ENCODE measurements at places on chromosomes 3 and 15.

DNA sequence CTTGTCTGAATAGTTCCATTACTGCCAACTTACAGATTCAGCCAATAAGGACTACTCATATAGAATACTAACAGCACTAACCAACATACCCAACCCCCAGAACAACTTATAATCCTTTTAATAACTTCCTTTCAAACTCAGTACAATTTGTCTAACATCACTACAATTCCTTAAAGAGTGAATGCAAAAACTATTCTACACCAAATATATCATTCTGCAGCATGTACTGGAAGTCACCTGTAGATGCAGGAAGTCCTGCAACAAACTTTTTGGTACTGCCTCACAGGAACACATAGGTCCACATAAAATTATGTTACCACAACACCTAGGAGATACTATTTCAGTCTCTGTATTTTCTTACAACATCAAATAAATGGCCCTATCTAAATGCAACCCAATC is 2.1 kb downstream of the CCNL1 start:
- DNase-seq: no peak

GRCh38 chr3:146895026-146895749 is 290.0 kb upstream of the PLSCR5 start:
- peak; percentile 75 for DNase-seq

DNA sequence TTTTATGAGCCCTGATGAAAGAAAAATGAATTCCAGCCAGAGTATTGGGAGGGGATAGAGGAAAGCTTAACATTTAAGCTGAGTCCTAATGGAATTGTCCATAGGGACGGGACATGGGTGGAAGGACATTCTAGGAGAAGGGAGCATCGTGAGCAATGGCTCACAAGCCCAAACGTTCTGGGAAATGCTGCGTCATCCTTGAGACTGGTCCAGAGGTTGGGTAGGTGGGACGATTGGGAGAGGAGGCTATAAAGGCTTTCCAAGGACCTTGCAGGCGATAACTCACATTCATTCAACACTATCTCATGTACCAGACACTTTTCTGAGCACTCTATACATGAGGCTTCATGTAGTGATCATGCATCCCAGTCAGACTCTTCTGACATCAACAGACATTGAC is 237.5 kb downstream of the THSD4 start:
- no peak for DNase-seq

DNA sequence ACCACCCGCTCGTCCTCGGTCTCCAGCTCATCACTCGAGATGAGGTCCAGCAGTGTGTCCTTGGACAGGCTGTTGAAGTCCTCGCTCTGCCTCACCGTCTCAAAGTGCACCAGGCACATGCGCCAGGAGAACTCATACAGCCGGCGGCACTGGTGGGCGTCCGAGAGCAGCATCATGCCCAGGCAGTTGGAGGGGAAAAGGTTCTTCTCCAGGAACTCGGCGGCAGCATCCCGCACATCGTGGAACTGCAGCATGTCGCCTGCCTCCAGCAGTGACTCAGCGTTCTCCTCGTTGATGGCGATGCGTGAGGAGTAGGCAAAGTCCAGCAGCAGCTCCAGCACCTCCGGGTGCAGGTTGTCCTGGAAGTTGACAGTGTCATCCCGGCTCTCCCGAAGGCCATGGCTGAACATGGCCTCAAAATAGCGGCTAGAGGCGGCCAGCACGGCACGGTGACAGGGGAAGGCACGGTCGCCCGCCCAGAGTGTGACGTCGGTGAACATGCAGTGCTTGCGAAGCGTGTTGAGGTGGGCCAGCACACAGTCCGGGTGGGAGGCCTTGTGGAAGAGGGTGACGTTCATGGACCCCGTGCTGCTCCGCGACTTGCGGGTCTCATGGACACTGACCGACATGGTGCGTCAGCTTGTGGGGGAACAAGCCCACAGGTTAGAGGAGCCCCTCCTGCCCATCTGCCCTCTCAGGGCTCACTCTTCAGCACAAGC is 25.4 kb downstream of the KLHL25 start:
- no peak for DNase-seq

DNA sequence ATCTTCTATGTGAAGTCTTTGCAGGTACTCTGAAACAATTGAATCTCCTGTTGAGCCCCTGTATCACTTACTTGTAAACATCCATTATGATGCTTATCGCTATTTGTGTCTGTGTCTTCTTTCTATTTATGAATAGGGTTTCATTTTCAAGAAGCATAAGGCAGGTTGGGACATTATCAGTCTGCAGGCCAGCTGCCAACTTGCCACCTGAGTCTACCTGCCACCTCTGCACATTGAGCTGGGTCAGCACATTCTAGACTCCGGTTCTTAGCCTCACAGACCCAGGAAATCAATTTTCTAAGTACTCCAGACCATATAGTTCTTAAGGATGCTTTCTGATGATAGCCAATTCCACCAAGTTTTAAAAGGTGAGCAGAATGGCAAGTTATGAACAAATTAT is 105.7 kb upstream of the MCTP2 start:
- DNase-seq: no peak

- DNase-seq: no peak
These were observed 21.1 kb upstream of the MINDY4B start for GRCh38 chr3:150926328-150926727.

DNA sequence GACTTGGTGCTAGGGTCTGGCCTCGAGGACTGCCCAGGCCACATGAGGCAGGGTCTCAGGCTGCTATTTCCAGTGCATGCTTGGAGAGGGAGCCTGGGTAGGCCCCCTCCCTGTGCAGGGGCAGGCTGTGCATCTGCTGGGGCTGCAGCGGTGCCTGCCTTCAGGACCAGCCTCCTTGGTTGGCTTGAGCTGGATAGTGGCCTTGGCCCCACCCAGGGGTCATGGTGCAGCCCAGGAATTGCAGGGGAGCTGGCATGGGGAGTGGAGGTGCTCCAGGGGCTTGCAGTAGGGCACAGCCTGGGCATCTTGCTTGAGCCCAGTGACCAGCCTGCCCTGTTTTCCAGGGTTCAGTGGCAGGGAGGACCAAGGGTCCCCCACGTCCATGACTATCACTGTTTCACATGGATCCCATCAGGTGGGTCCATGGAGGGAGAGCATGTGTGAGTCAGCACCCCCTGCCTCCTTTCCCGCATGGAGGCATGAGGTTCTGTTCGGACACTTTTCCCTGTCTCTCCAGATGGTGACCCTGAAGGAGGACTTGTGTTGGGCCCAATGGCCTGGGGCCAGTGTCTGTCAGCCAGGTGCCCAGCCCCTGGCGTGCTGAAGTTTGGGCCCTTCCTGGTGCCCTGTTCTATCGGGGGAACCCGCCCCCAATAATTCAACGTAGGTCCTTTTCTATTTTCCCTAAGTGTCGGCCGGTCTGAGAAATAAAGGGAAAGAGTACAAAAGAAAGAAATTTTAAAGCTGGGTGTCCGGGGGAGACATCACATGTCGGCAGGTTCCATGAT is 218.6 kb downstream of the SNRPN start:
- no peak for DNase-seq

DNA sequence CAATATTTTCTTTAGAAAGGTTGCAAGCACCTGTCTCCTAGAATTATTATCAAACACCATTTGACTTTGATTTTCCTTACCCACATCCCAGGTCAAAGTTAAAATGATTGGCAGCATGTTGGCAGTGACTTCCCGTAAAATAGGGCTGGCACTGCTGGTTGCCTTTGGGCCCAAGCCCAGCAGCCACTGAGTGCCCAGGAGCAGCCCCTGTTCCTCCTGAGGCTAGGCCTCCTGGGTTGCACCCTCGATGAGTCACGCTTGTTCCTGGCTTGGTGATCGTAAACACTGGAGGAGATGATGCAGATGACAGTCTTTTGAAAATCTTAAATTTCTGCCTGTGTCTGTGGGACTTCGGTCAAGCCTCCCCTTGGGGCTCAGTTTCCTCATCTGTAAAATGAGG is 290.0 kb downstream of the TLE3 start:
- no peak for DNase-seq

DNA sequence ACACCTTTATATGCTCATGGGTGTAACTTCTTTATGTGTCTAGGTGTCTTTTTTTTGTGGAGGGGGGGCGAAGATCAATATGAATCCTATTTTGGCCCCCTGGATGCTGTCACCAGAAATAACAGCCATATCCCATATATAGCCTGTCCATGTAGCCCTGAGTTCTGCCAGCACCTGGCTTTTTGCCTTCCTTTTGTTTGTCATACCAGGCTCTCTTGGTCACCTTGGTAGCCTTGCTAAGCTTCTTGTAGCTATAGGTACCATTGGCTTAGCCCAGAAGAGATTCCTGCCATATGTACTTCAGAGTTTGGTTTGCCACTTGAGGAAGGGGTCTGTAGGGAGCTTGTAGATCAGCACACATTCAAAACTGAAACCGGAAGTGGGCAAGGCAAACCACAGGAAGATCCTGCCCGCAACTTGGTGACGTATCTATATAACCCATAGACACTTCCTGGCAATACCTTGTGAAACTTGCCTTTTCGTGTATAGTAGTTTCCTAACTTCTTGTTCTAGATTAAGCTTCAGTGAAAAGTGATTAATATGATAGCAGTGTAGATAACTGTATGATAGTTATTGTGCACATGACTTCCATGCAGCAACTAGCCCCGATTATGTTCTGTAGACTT is 11.9 kb downstream of the RASA2 start:
- no peak for DNase-seq

- DNase-seq: no peak
These were observed 15.0 kb upstream of the SPTBN5 start for GRCh38 chr15:41908736-41909461.

GRCh38 chr3:30778933-30779332 is 115.5 kb downstream of the GADL1 start:
- no peak for DNase-seq

DNA sequence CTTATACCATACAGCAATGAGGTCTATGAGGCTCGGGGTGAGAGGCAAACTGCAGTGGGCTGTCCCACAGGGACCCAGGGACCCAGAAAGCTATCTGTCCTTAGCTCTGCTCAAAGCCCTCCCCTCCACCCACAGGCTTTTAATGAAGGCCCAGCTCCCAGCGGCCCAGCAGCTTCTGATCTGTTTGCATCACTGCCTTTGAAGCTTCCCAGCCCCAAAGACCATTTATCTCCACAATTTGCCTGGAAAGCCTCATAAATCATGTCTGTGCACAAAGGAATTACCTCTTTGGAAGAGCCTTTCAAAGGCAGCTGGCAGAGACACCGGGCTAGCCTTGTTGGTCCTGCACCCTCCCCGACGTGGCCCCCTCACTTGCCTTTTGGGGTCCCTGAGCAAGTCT is 123.9 kb downstream of the RAB11A start:
- no peak for DNase-seq

- no peak for DNase-seq
These were observed 452 bp downstream of the TMEM158 start for GRCh38 chr3:45225465-45226205.

- no peak for DNase-seq
These were observed 12.6 kb downstream of the IFT57 start for GRCh38 chr3:108209579-108209978.

DNA sequence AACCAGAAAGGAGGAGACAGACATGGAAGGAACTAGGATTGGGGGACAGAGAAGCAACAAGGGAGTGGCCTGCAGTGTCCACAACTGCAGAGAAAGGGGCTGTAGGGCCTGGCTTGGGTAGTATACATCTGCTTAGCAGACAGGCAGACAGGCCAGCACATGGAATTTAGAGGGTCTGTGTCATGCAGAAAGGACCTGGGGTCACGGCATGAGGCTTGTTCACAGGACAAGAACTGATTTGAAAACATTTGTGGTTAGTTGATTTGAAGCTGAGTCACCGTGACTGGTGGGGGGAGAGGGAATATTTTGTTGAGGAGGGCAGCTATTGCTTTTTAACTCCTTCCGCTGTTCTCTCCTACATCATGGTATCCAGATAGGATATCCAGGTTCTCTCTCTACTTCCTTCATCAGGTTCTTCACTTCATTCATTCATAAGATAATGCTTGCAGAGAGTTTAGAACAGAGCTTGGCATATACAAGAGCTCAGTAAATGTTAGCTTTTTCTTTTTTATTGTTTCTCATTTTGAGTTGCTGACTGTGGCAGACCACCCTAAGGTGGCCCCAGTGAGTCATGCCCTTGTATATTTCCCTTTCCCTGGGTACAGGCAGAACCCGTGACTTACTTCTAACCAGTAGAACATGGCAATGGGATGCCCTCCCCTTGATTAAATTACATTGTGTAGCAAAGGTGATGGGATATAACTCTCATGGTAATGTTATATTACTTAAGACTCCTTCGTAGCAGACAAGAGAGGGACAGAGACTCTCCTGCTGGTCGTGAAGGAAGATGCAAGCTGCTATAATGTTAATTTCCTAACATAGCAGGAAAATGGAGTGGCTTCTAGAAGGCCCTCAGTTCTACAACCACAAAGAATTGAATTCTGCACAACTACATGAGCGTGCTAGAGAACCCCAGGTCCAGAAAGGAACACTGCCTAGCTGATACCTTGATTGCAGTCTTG is 95.0 kb upstream of the NMNAT3 start:
- peak; percentile 89 for DNase-seq

- no peak for DNase-seq
These were observed 71.2 kb downstream of the TIGIT start for GRCh38 chr3:114364806-114365654.

- DNase-seq: no peak
These were observed 287.1 kb upstream of the SUCLG2 start for GRCh38 chr3:67941433-67942030.

DNA sequence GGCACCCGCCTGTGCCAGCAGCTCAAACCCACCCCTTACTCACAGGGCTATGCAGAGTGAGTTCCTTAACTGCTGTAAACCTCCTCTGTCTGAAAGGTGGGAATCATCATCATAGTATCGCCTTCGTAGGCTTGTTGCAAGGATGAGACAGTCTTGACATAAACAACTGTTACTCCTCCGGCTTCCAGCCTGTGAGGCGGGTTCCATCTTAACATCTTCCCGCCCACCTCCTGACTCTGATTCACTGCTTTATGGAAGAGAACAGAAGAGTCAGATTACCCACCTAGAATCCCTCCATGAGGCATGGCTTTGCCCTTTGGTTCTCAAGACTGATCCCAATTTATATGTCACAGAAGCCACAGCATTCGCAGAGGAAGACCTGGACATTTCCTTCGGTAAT is 21.9 kb downstream of the POLR2M start:
- no peak for DNase-seq

DNA sequence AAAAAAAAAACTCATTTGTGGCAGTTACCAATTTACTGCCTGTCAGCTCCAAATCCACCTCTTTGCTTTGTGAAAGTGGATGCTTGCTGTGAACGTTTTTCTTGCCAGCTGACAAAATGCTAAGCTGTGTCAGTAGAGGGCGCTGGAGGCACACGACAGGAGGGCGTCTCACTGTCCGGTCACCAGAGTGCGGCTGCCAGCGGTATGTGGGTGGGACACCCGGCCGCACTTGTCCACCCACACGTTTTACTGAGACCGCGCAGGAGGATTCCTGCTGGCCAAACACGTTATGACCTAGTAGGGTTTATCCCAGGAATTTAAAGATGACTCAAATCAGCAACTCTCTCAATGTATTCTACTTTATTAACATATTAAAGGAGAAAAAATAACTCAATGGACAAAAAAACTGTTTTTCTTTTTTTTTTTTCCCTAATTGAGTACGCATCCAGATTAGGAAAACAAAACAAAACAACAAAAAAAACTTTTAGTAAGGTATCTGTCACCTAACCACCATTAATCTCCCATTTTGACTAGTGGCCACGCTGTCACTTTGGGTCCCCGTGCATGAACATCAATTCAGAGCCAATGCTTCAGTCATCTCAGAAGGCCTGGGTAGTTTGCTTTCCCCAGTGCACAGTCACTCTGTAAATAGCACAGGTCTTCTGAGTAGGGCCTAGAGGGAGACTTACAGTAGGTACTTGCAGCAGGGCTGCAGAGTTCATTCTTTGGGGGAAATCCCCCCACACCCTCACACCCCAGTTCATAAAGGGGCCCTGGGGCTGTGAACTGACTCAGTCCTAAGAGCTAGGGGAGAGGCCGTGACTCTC is 43.8 kb upstream of the RPL35A start:
- peak; percentile 69 for DNase-seq
